ENCODE measurements at places on chromosomes 7 and 10. TPM values are rescaled to one million over a fixed set of nuclear protein-coding genes. Genes with fewer than 3 reads are reported as not detected.

HMX3 gene
- total RNA-seq: not detected

DNA sequence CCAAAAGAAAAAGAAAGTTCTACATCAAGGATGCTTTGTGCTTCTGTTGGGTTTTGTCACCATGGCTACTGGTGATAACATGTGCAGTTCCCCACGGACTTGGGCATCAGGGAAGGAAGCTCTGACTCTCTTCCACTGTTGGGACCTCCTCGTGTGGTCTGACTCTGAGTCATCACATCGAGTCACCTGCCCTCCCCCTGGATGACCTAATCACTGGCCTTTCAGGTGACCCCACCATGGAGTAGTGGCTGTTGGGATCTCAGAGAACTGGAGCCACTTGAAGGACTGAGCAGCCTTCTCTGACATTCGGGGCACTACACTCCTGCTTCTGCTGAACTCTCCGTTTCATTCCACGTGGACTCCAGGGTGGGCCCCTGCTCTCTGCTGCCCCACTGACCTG lies 60.8 kb upstream of the DOCK1 start:
- DNase-seq: no peak

DNA sequence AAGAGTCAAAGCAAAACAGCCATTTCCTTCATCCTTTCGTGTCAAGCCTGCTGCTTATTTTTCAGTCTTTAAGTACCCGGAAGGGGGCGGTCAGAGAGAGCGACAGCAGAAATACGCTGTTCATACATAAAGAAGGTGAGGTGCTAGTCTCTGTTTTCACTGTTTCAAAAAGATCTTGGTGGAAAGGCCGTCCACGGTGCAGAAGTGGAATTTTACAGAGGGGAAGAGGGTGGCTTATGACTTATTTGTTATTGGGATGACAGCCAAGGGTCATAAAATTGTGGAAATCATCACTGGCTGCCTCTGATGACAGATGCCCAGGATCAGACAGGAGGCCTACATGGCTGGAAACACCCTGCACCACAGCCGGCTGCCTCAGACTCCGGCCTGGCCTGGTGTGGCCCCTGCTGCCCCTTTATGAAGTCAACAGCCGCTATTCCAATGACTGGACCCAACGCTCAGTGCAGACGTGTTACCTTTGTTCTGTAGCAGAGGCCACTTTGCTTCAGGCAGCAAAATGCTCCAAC lies 57.0 kb downstream of the HIPK2 start:
- DNase-seq: no peak

GPR15LG gene
- total RNA-seq: not detected

- DNase-seq: no peak
These were observed 203.1 kb upstream of the PTN start for GRCh38 chr7:137546671-137547070.

GRCh38 chr10:83585686-83586085 lies 553.6 kb upstream of the GHITM start:
- DNase-seq: no peak

- no peak for DNase-seq
These were observed 182.2 kb downstream of the SPAG6 start for GRCh38 chr10:22527520-22527919.

- no peak for DNase-seq
These were observed 29.8 kb downstream of the COL28A1 start for GRCh38 chr7:7505915-7506314.

RBAK gene
- 8.9 TPM for total RNA-seq

GRCh38 chr7:69699931-69700330 lies 101.7 kb downstream of the AUTS2 start:
- no peak for DNase-seq
